ENCODE measurements at places on chromosomes 2 and 18.

- no peak overlapping the region for H3K27ac ChIP-seq
- H3K27me3 ChIP-seq = no peaks in the 10 kb centered on the region
- H3K4me3 ChIP-seq = no peak overlapping the region
- no peaks in the 10 kb centered on the region for H3K36me3 ChIP-seq
These were observed 24.4 kb downstream of the SGPP2 start for GRCh38 chr2:222448748-222449181.

GRCh38 chr2:181999911-182000310, 14.3 kb downstream of the PPP1R1C start:
- H3K36me3 ChIP-seq = no peaks in the 10 kb centered on the region
- DNase-seq = no peak
- H3K27me3 ChIP-seq = no peaks in the 10 kb centered on the region
- no peaks in the 10 kb centered on the region for H3K4me1 ChIP-seq
- H3K27ac ChIP-seq = no peak overlapping the region
- no peak overlapping the region for H3K4me3 ChIP-seq

- H3K27ac ChIP-seq = no peak overlapping the region
- H3K4me1 ChIP-seq = no peaks in the 10 kb centered on the region
- no peaks in the 10 kb centered on the region for H3K36me3 ChIP-seq
- peaks cover 8% of the 10 kb centered on the region for H3K27me3 ChIP-seq
- H3K4me3 ChIP-seq = no peak overlapping the region
These were observed 8.4 kb upstream of the TMEM185B start for GRCh38 chr2:120231564-120231973.

DNA sequence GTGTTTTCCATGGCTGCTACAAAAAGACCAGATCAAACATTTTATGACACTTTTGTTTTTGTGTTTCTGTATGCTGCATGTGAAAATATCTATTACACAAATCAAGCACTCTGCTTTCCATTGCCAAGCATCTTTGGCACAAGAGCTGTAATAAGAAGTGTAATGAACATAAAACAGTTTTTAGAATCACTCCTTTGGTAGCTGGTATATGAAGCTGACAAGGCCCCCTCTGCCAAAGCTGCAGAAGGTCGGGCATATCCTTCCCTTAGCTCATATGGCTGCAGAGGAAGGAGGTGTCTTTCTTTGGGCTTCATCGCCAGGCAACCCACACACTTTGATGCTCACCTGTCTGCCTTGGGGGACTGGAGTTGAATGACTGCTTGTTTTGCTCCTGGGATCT, 175.4 kb downstream of the TMEM247 start:
- no peaks in the 10 kb centered on the region for H3K27me3 ChIP-seq
- no peaks in the 10 kb centered on the region for H3K4me1 ChIP-seq
- no peak overlapping the region for H3K27ac ChIP-seq
- no peak for DNase-seq
- no peak overlapping the region for H3K4me3 ChIP-seq

- DNase-seq = no peak
- H3K27ac ChIP-seq = no peak overlapping the region
- no peak overlapping the region for H3K4me3 ChIP-seq
- no peaks in the 10 kb centered on the region for H3K27me3 ChIP-seq
- H3K36me3 ChIP-seq = no peaks in the 10 kb centered on the region
These were observed 3.3 kb downstream of the RMDN2 start for GRCh38 chr2:37928377-37928776.

DNA sequence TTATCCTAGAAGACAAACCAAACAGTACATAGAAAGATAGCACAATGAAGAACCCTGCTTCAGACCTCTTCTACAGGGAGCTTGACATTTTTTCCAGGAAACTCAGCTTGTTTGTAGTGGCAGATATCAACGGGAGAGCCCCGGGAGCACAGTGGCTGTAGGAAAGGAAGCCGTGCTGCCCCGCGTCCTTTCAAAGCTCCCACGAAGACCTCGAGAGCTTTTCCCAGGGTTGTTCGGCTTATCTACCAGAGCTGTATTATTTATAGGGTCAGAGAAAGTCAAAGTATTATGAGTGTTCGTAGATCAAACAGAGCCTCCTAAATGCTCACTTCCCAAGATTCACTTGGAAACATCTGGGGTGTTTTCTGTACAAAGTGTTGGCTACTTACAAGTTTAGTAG, 167.1 kb upstream of the COPS8 start:
- H3K4me1 ChIP-seq = no peaks in the 10 kb centered on the region
- no peaks in the 10 kb centered on the region for H3K36me3 ChIP-seq
- H3K27me3 ChIP-seq = no peaks in the 10 kb centered on the region
- DNase-seq = no peak

- DNase-seq = no peak
- no peaks in the 10 kb centered on the region for H3K4me1 ChIP-seq
- no peaks in the 10 kb centered on the region for H3K27me3 ChIP-seq
- no peak overlapping the region for H3K27ac ChIP-seq
- H3K36me3 ChIP-seq = no peaks in the 10 kb centered on the region
- no peak overlapping the region for H3K4me3 ChIP-seq
These were observed 353.1 kb downstream of the EIPR1 start for GRCh38 chr2:3024401-3024935.

GRCh38 chr2:48316753-48317750, 212.9 kb upstream of the STON1 start:
- no peaks in the 10 kb centered on the region for H3K36me3 ChIP-seq
- no peak overlapping the region for H3K4me3 ChIP-seq
- peaks cover 3% of the 10 kb centered on the region for H3K4me1 ChIP-seq
- no peak overlapping the region for H3K27ac ChIP-seq
- no peaks in the 10 kb centered on the region for H3K27me3 ChIP-seq

- no peak for DNase-seq
- H3K27ac ChIP-seq = no peak overlapping the region
- H3K36me3 ChIP-seq = peaks cover 18% of the 10 kb centered on the region
- H3K4me1 ChIP-seq = no peaks in the 10 kb centered on the region
- peaks cover 1% of the 10 kb centered on the region for H3K27me3 ChIP-seq
These were observed 11.4 kb downstream of the PLEKHA3 start for GRCh38 chr2:178491612-178492011.

- H3K27ac ChIP-seq = no peak overlapping the region
- no peak overlapping the region for H3K4me3 ChIP-seq
- no peaks in the 10 kb centered on the region for H3K36me3 ChIP-seq
- no peaks in the 10 kb centered on the region for H3K4me1 ChIP-seq
- peak; percentile 38 for DNase-seq
These were observed 300.0 kb upstream of the SMIM21 start for GRCh38 chr18:75727456-75727855.

GRCh38 chr2:108911401-108911800, 77.6 kb downstream of the EDAR start:
- H3K4me1 ChIP-seq = no peaks in the 10 kb centered on the region
- H3K4me3 ChIP-seq = no peak overlapping the region
- DNase-seq = no peak
- no peak overlapping the region for H3K27ac ChIP-seq

GRCh38 chr2:36123995-36124394, 231.6 kb upstream of the CRIM1 start:
- H3K4me3 ChIP-seq = no peak overlapping the region
- no peak overlapping the region for H3K27ac ChIP-seq
- H3K36me3 ChIP-seq = no peaks in the 10 kb centered on the region
- no peaks in the 10 kb centered on the region for H3K27me3 ChIP-seq

- no peaks in the 10 kb centered on the region for H3K36me3 ChIP-seq
- no peak overlapping the region for H3K27ac ChIP-seq
- DNase-seq = no peak
- no peaks in the 10 kb centered on the region for H3K4me1 ChIP-seq
- H3K4me3 ChIP-seq = no peak overlapping the region
These were observed 23.7 kb upstream of the SCYGR1 start for GRCh38 chr2:227411320-227411989.

GRCh38 chr18:49368876-49369440, 91.5 kb downstream of the DYM start:
- no peak for DNase-seq
- no peaks in the 10 kb centered on the region for H3K27me3 ChIP-seq
- H3K27ac ChIP-seq = no peak overlapping the region
- no peak overlapping the region for H3K4me3 ChIP-seq
- H3K36me3 ChIP-seq = no peaks in the 10 kb centered on the region

- H3K36me3 ChIP-seq = no peaks in the 10 kb centered on the region
- no peak overlapping the region for H3K4me3 ChIP-seq
- H3K27ac ChIP-seq = no peak overlapping the region
These were observed 228.4 kb downstream of the CMPK2 start for GRCh38 chr2:6637330-6637729.

- H3K27ac ChIP-seq = no peak overlapping the region
- no peaks in the 10 kb centered on the region for H3K27me3 ChIP-seq
- no peaks in the 10 kb centered on the region for H3K4me1 ChIP-seq
- no peak for DNase-seq
- H3K36me3 ChIP-seq = no peaks in the 10 kb centered on the region
These were observed 772.6 kb downstream of the TSN start for GRCh38 chr2:122528061-122528460.

- no peak overlapping the region for H3K27ac ChIP-seq
- H3K4me3 ChIP-seq = no peak overlapping the region
- H3K27me3 ChIP-seq = no peaks in the 10 kb centered on the region
- no peaks in the 10 kb centered on the region for H3K4me1 ChIP-seq
- no peak for DNase-seq
These were observed 169.6 kb downstream of the KCNS3 start for GRCh38 chr2:18047896-18048657.

DNA sequence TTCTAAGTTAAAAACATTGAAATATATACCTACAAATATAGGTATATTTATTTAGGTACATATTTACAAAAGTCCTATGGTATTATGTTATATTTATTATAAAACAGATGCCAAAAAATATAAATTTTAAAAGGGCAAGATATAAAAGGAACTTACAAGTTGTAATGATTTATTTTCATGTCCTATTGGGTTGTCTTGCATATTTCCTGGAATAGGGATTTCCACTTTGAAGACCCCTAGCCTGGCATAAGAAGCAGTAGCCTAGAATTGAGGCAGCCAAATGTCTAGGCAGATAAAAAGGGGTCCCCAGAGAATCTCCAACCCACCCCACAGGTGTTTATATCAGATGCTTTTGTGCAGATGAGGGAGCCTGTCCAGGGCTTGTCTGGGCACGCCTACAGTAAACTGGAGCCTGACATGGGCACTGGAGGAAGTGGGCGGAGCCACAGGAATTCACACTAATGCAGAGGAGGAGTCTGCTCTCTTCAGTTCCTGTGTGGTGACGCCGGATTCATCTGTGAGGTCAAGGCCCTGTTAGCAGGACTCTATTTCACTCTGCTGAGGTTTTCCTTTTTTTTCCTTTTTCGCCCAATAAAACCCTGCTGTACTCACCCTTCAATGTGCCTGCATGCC, 1088.9 kb upstream of the PIK3C3 start:
- no peaks in the 10 kb centered on the region for H3K36me3 ChIP-seq
- no peak overlapping the region for H3K4me3 ChIP-seq
- no peaks in the 10 kb centered on the region for H3K4me1 ChIP-seq
- DNase-seq = no peak
- no peaks in the 10 kb centered on the region for H3K27me3 ChIP-seq

GRCh38 chr2:144448389-144449027, 71.4 kb downstream of the ZEB2 start:
- H3K27me3 ChIP-seq = 0 out of 2 replicates have a peak, but pooled peaks cover 3% of the 10 kb centered on the region
- peaks cover 29% of the 10 kb centered on the region for H3K4me1 ChIP-seq
- no peak for DNase-seq

GRCh38 chr2:98479959-98480524, 35.4 kb downstream of the INPP4A start:
- H3K36me3 ChIP-seq = no peaks in the 10 kb centered on the region
- no peaks in the 10 kb centered on the region for H3K27me3 ChIP-seq
- DNase-seq = no peak
- no peak overlapping the region for H3K27ac ChIP-seq

DNA sequence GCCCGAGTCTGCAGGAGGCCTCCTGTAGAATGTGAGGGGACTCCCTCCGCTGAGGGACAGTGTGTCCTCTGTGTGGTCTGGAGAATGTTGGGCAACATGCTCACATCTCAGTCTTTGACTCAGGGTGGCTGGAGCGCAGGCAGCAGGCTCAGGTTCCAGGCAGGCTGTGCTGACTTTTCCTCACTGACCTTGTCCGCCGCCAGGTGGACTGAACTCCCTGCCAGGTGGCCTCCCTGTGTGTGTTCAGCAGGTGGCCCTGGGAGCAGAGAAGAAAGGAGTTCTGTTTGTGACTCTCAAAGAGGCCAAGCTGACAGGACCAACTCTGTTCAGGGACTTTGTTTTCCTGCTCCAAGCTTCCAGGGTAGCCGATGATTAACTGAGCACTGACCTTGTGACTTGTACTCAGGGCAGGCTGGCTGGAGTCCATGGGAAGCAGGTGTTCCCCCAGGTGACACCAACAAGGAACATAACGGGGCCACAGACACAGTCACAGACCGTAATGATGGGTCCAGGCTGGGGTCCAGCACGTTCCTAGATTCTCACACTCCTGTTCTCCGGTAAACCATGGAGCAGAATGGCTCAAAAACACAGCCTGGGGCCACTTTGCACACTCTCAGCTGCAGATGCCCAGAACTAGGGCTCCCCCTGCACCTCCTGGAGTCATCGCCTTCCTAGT, 439.8 kb downstream of the RNF144A start:
- no peak overlapping the region for H3K4me3 ChIP-seq
- H3K27ac ChIP-seq = no peak overlapping the region
- no peaks in the 10 kb centered on the region for H3K27me3 ChIP-seq
- no peak for DNase-seq

DNA sequence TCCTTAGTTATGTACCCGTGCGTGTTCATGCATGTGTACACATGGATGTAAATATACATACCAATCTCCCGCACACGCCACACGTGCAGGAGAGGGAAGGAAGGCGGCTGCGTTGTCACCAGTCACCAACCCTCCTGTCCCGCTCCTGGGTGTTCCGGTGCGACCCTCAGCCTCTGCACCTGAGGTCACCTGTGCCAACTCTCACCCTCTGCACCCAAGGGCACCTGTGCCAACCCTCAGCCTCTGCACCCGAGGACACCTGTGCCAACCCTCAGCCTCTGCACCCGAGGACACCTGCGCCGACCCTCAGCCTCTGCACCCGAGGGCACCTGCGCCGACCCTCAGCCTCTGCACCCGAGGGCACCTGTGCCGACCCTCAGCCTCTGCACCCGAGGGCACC, 192.8 kb upstream of the SALL3 start:
- H3K36me3 ChIP-seq = no peaks in the 10 kb centered on the region
- H3K27me3 ChIP-seq = no peaks in the 10 kb centered on the region
- H3K4me3 ChIP-seq = no peak overlapping the region
- no peak overlapping the region for H3K27ac ChIP-seq
- H3K4me1 ChIP-seq = no peaks in the 10 kb centered on the region

DNA sequence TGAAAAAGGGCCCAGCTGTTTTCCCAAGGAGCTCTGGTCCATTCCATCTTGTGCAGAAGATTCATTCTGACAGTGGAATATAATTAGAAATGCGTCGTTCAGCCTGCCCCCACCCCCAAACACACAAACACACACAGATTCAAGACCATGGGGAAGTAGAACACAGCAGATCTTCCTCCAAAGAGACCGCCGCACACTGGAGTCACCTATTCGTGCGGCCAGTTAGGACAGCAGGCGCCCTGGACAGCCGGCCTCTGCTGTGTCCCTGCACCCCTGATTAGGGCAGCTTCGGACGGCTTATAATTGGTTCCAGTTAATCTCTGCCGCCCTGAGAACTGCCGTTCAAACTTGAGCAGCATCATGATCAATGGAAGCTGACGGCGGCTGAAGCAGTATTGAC, 116.0 kb downstream of the GBX2 start:
- H3K4me3 ChIP-seq = no peak overlapping the region
- peaks cover 26% of the 10 kb centered on the region for H3K4me1 ChIP-seq
- no peak for DNase-seq

GRCh38 chr2:141899740-141900139, 231.1 kb downstream of the LRP1B start:
- no peak overlapping the region for H3K27ac ChIP-seq
- H3K36me3 ChIP-seq = no peaks in the 10 kb centered on the region
- H3K4me3 ChIP-seq = no peak overlapping the region
- DNase-seq = no peak

Measured in H1 (cell line).